ENCODE measurements at places on chromosomes 6 and 20.
A peak's percentile ranks its signal among the peaks of the same experiment; 100 is the strongest.

DNA sequence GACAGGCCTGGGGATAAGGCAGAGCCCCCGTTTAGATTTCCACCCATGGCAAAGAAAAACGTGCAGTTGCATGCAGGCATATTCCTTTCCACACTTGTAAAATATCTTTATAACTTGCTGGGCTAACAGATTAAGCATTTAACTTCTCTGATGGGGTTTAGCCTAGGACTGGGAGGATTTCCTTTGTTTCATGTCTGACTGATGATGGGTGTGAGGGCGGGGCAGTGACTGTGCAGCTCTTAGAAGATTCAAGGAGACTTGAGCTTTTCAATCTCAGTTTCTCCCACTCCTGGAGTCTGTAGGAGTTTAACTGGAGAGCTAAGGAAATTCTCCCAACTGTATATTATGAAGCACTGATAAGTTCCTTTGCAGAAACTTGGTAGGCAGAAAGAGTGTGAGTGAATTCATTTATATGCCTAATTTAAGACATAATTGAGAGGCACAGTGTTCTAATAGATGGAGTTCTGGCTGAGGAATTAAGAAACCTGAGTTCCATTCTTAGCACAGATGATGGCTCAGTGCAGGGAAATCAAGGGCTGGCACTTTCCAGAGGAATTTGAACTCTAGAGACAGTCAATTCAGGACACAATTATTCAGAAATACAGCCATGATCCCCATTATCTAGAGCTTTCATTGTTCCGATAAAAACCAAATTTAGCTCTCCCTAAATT lies 214.6 kb upstream of the CNR1 start:
- DNase-seq = no peak

GRCh38 chr6:26500102-26500501 lies at the start of gene BTN1A1:
BTN1A1 (plus strand) TSS chr6:26500303; CDS start chr6:26501287, 984 bp downstream.
- DNase-seq = no peak

GRCh38 chr6:8006208-8006607 lies 58.0 kb downstream of the BLOC1S5 start:
- peak; percentile 34 for DNase-seq

GRCh38 chr6:119237177-119237715 lies 112.3 kb downstream of the MAN1A1 start:
- no peak for DNase-seq

DNA sequence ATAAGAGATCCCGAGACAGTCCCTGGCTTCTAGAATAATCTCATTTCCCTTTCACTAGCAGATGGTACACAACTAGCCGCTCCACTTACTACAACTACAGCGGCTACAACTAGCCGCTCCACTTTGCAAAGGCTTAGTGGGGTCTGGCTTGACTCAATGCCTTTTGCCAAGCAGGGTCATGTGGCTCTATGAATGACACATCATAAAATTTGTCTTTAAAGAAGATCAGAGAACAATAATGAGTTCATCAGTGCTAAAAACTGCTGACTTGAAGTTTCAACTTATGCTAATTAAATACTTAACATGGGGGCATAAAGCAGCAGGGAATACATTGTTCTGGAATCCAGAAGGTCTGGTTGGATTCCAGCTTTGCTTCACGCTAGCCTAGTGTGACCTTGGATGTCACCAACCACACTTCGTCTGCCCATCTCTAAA lies 2.0 kb upstream of the MICAL1 start:
- DNase-seq = no peak

DNA sequence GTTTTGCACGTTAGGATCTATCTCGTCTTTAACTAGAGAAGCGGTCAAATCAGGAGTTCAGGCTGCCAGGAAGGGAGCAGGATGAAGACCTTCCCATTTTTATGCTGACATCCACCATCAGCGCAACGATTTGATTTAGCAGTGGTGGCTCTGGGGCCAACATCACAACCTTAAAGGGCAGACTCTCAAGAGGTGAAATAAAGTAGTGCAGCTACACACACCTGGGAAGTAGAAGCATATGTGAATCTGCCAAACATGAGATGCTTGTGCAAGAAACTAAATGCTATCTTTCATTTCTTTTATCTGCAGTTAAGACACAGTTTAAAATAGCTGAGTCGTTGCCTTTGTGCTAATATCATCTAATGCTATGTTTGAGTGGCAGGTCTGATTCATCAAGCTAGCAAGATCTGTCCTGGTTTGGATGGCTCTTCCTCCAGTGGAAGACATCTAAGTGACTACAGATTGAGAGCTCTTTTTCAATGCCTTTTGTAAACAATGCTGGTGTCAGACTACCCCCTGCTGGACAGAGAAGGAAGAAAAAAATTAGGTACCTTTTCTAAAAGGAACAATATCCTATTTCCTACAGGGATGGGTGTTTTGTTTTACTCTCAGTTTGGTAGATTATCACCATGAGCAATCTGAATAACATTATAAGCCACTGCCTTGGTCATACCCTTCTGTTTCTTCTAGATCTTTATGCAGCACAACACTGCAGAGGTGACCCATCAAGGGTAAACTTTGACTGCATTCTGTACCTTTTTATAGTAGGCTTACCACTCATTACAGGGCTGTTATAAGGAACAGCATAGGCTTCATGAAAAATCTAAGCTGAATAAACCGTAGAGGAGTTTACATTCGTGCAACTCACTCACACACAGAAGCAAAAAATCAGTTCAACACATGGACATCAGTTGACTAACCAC lies 171.6 kb upstream of the FBXL4 start:
- DNase-seq = peak; percentile 36

DNA sequence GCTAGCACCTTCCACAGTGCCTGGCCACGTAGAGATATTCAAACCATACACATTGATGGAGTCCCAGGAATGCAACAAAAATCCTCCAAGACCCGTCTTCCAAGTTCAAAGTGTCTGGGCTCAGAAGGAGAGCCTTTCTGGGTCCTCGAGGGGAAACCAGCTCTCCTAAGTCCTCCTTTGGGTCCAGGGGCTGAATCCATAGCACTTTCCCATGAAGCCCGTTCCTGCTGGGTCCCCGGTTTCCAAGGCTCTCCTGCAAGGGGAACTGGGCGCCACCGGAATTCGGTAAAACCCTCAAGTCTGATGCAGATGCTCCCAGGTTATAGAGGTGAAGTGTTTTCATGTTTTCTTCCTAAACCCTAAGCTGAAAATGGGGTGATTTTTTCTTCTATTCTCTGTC lies 101.2 kb upstream of the SNX9 start:
- DNase-seq = no peak

GRCh38 chr20:33671573-33672288 lies 2.5 kb downstream of the NECAB3 start:
- DNase-seq = no peak

Data from HuH-7 (cell line).